ENCODE measurements at places on chromosomes 1 and 21. TPM values are rescaled to one million over a fixed set of nuclear protein-coding genes. Genes with fewer than 3 reads are reported as not detected.
A peak's percentile ranks its signal among the peaks of the same experiment; 100 is the strongest.

DNA sequence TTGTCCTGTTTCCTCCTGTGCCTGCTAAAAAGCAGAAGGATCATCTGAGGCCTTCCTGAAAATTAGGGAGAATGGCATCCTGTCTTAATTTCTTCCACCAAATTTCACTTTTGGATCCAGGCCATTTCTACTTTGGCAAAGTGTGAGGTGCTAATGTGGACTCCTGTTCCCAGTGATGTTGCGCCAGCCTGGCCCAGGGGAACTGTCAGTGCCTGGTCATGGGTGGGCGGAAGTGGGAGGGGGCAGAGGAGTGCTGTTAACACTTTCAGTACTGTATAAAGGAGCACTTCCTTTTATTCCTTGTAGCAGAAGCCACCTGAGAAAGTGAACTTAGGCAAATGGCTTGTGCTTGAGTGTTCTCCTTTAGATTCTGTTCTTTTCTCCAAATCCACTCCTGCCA, 19.9 kb downstream of the ELAPOR1 start:
- DNase-seq, result no peak
- no peaks in the 10 kb centered on the region for H3K36me3 ChIP-seq
- no peaks in the 10 kb centered on the region for H3K27me3 ChIP-seq
- H3K27ac ChIP-seq, result no peak overlapping the region
- no peaks in the 10 kb centered on the region for H3K4me1 ChIP-seq

DNA sequence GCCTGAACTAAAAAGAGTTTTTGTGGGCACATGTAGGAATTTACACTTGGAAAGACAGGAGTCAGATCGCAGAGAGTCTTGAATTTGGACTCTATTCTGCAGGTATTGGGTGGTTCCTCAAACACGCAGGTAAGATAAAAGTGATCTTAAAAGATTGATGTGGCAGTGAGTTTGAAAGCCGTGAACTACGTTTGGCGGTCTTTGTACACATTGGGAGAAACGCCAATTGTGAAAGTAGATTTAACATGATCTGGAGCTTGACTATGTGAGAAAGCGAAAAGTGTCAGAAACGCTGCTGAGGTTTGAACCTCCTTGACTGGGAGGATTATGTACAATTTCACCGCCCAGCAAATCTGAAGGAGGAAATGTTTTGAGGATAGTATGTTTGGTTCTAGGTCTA, 1.5 kb upstream of the PPP2R5A start:
- H3K27ac ChIP-seq, result no peak overlapping the region
- peak overlapping the region; percentile 100 for H3K4me3 ChIP-seq
- H3K4me1 ChIP-seq, result peaks cover 26% of the 10 kb centered on the region
- no peaks in the 10 kb centered on the region for H3K36me3 ChIP-seq
- DNase-seq, result no peak

DNA sequence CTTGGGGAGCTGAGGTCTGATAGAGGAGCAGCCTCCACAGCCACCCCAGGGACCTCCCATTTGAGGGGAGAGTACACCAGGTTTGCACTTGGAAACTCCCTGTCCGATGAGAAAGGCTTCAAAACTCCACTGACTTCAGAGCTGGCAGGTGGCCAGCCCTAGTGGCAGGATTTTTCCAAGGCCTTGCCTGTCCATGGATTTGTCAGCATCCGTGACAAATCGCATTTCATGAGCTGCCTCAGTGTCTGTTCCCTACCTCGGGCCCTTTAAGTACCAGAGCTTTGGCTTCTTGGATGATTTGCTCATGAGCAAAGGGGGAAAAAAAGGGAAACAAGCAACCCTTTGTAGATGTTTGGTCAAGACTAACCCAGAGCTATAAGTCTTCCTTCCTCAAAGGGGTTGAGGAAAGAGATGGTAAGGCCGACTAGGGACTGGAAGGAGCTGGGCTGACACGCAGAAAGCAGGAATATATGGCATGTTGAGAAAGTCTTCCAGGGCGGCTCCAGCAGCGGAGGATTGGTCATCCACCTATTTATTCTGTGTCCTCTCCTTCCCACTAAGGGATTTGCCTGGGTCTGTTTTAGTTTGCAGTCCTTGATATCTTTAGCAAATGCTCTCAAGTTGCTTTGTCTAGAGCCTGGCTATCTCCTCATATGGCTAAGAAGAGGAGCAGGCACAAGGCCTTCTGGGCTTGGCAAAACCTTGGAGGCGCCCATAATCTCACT, 2.7 kb upstream of the HSPG2 start:
- peaks cover 78% of the 10 kb centered on the region for H3K4me1 ChIP-seq
- peak overlapping the region; percentile 88 for H3K4me3 ChIP-seq
- no peak for DNase-seq
- no peaks in the 10 kb centered on the region for H3K27me3 ChIP-seq
- H3K36me3 ChIP-seq, result no peaks in the 10 kb centered on the region
- H3K27ac ChIP-seq, result peak overlapping the region; percentile 72

GRCh38 chr1:21294266-21294989, 4.2 kb upstream of the ECE1 start:
- peaks cover 11% of the 10 kb centered on the region for H3K27me3 ChIP-seq
- peak overlapping the region; percentile 50 for H3K27ac ChIP-seq
- H3K4me1 ChIP-seq, result peaks cover 38% of the 10 kb centered on the region

GRCh38 chr1:110338309-110338885, 780 bp upstream of the RBM15 start:
- no peak overlapping the region for H3K4me3 ChIP-seq
- H3K36me3 ChIP-seq, result peaks cover 9% of the 10 kb centered on the region
- no peak for DNase-seq

DNA sequence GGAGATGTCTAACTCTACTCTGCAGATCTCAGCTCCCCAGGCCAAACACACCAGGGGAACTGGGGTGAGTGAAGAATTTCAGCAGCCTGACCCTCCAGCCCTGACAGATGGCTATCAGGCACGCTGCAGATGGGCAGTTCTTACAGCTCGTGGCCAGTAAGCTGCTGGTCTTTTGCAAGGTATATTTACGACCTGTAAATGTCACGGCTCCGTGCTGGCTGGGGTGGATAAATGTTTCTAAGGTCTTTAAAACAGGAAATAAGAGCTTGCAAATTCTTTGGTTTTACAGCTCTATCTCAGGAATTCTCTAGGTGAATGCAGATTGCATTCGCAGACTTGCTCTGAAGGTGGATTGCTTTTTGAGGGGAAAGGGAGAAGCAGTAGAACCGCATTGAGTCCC, 10.1 kb downstream of the DOP1B start:
- no peaks in the 10 kb centered on the region for H3K27me3 ChIP-seq
- peak overlapping the region; percentile 35 for H3K27ac ChIP-seq
- no peak for DNase-seq
- H3K4me1 ChIP-seq, result peaks cover 15% of the 10 kb centered on the region
- H3K36me3 ChIP-seq, result peaks cover 10% of the 10 kb centered on the region

DNA sequence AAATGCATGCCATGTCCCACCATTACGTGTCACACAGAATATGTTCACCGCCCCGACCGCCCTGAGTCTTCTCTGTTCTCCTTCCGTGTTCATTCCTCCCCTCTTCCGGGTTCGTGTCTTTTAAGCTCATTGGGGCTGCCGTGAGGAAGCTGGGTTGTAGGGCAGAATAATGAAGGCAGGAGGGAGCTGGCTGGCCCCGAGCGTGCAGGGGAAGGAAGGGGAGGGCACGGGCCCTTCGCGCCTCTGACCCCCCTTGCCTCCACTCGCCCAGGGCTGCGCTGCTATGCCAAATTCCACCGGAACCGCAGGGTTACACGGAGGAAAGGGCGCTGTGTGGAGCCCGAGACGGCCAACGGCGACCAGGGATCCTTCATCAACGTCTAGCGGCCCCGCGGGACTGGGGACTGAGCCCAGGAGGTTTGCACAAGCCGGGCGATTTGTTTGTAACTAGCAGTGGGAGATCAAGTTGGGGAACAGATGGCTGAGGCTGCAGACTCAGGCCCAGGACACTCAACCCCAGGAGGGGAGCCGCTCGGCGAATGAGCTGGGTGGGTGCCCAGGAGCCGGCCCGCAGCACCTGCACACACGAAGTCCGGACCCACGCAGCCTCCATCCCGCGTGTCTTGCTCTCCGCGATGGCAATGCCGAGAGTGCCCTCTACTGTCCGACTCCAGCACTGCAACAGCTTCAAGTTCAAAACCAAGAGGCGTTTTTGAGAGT, 16.5 kb upstream of the AGTRAP start:
- DNase-seq, result peak; percentile 77
- H3K4me3 ChIP-seq, result peak overlapping the region; percentile 15
- H3K27ac ChIP-seq, result no peak overlapping the region

DNA sequence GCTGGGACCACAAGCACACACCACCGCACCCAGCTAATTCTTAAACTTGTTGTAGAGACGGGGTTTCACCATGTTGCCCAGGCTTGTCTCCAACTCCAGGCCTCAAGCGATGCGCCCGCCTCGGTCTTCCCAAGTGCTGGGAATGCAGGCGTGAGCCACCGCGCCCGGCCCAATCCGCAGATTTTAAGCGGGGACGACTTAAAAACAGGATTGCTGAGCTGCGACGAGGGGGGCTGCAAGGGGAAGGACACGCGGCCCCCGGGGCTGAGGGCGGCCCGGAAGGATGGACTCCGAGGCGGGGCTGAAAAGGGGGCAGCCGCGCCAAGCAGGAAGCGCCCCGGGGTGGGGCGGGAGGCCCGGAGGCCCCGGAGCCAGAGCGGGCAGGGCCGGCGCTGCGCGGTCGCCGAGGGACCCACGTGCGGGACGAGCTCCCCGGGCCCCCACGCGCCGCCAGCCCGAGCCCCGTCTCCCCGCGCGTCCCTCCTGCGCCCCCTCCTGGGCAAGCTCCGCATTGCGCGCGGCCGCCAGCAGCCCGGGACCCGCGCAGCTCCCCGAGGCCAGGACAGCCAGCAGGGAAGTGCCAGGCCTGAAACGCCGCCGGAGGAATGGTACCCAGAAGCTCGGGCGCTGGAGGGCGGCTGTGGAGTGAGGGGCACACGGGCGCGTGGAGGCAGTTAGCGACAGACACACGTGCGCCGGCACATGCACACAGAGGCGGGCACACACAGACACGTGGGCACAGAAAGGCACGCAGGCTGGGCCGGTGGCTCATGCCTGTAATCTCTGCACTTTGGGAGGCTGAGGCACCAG, 5.5 kb upstream of the PRKCZ start:
- peak; percentile 82 for DNase-seq
- peaks cover 13% of the 10 kb centered on the region for H3K4me1 ChIP-seq
- no peaks in the 10 kb centered on the region for H3K36me3 ChIP-seq
- H3K27ac ChIP-seq, result no peak overlapping the region
- H3K4me3 ChIP-seq, result no peak overlapping the region
- peaks cover 49% of the 10 kb centered on the region for H3K27me3 ChIP-seq

DNA sequence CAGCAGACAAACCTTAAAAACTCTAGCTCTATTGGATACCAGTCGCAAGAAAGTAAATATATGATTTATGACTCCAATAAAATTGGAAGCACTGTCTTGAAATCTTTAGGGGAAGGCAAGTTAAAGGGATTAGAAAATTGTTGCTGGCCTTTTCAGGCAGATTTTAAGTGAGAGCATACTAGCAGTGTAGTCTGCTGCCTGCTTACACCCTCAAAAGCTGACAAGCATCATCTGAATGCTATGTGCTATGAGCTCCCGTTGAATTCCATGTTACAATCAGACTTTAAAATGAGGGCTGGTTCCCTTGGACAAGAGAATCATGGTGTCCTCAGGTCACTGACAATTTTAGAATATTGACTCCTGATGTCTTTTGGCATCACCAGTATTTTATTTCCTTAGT, 271.1 kb upstream of the C1orf105 start:
- no peaks in the 10 kb centered on the region for H3K27me3 ChIP-seq
- no peaks in the 10 kb centered on the region for H3K36me3 ChIP-seq
- H3K27ac ChIP-seq, result no peak overlapping the region
- H3K4me1 ChIP-seq, result peaks cover 24% of the 10 kb centered on the region

GRCh38 chr1:24864370-24864777, 65.7 kb downstream of the RUNX3 start:
- no peak for DNase-seq
- H3K36me3 ChIP-seq, result no peaks in the 10 kb centered on the region
- no peak overlapping the region for H3K4me3 ChIP-seq
- H3K4me1 ChIP-seq, result peaks cover 7% of the 10 kb centered on the region

DNA sequence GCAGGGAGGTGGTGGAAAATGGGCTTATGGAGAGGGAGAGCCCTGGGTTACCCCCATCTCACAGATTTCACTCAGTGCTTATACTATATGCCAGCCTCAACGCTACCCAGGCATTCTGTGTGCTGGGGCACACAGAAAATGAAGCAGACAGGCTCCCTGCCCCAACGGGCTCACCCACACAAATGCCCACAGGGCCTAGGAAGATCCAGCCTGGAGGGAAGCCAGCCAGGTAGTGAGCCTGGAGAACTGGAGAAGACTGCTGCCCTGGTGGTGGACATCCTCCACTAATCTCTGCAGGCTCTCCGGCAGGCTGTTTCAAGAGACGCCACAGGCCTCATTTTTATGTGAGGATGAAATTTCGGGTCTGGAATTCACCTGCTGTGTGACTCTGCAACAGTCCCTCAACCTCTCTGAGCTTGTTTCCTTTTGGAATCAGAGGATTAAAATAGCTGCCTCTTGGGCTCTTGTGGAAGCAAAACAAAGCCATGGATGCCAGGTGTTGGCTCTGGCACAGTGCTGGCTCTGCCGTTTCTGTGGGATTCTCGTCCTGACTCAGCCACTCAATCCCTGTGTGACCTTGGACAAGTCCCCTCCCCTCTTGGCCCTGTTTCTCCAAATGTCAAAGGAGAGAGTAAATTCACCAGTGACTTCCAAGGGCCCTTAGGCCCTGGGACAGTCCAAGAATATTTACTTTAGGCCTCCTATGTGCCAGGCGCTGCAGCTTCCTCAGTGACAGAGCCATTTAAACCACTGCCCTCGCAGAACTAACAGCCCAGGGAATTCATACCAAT, 3.6 kb downstream of the PAQR7 start:
- H3K4me3 ChIP-seq, result no peak overlapping the region
- H3K4me1 ChIP-seq, result peaks cover 21% of the 10 kb centered on the region
- H3K27me3 ChIP-seq, result peaks cover 3% of the 10 kb centered on the region
- no peak overlapping the region for H3K27ac ChIP-seq

DNA sequence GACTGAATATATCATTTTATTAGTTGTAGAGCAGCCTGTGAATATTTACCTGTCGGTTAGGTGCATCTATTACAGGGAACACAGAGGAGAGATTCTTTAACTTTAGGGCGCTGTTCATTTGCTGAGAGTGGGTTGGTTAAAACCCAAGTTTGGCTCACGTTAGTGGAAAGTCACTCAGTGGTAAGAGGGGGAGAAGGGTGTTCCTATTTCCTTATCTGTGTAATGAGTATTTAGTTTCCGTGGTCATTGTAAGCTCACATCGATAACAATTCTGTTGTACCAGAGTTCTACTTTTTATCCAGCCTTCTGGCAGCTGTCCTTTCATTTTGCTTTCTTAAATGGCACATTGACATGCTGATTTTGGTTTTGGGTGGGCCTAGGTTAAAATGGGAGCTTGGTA, 773.2 kb upstream of the ADAMTS5 start:
- H3K36me3 ChIP-seq, result peaks cover 3% of the 10 kb centered on the region
- H3K4me3 ChIP-seq, result no peak overlapping the region
- H3K4me1 ChIP-seq, result no peaks in the 10 kb centered on the region
- DNase-seq, result no peak
- H3K27me3 ChIP-seq, result no peaks in the 10 kb centered on the region

GRCh38 chr1:12678350-12678749, 34.5 kb downstream of the AADACL4 start:
- no peak for DNase-seq
- H3K4me3 ChIP-seq, result no peak overlapping the region
- H3K36me3 ChIP-seq, result no peaks in the 10 kb centered on the region
- H3K4me1 ChIP-seq, result no peaks in the 10 kb centered on the region
- peaks cover 13% of the 10 kb centered on the region for H3K27me3 ChIP-seq

The PAPPA2 gene
- total RNA-seq, result 0.79 TPM

The PRAMEF6 gene
- not detected for total RNA-seq

The MYOM3 gene
- total RNA-seq, result not detected

The GALNT2 gene
- total RNA-seq, result 57.1 TPM

The LCE6A gene
- total RNA-seq, result not detected

The PPFIA4 gene
- 5.0 TPM for total RNA-seq

The TTC39A gene
- 1.7 TPM for total RNA-seq

The SLC44A3 gene
- total RNA-seq, result 0.77 TPM
